ENCODE measurements at places on chromosomes 3 and 15.

DNA sequence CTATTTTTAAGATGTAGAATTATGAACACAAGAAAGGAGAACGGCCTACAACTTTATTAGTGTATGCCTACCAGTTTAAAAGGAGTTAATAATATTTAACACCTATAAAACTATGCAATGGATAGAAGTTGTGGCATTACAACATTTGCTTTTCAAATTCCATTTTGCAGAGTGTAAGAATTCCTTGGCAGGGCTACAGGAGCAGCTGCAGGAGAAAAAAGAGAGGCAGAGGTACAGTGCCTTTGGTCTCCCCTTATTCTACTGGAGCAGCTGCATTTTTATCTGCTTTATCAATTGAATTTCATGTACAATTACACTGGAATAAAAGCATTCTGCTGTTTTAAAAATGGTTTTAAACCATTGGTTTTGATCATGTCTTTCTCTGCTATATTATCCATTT is 145.7 kb upstream of the KCNH8 start:
- DNase-seq = no peak

GRCh38 chr3:123768480-123769355 is 115.4 kb downstream of the MYLK start:
- DNase-seq = no peak

GRCh38 chr15:64019764-64020163 is 26.5 kb downstream of the DAPK2 start:
- DNase-seq = no peak

GRCh38 chr3:61407397-61407796 is 154.0 kb upstream of the PTPRG start:
- DNase-seq = no peak

GRCh38 chr15:49678655-49679054 is 57.8 kb downstream of the DTWD1 start:
- no peak for DNase-seq

DNA sequence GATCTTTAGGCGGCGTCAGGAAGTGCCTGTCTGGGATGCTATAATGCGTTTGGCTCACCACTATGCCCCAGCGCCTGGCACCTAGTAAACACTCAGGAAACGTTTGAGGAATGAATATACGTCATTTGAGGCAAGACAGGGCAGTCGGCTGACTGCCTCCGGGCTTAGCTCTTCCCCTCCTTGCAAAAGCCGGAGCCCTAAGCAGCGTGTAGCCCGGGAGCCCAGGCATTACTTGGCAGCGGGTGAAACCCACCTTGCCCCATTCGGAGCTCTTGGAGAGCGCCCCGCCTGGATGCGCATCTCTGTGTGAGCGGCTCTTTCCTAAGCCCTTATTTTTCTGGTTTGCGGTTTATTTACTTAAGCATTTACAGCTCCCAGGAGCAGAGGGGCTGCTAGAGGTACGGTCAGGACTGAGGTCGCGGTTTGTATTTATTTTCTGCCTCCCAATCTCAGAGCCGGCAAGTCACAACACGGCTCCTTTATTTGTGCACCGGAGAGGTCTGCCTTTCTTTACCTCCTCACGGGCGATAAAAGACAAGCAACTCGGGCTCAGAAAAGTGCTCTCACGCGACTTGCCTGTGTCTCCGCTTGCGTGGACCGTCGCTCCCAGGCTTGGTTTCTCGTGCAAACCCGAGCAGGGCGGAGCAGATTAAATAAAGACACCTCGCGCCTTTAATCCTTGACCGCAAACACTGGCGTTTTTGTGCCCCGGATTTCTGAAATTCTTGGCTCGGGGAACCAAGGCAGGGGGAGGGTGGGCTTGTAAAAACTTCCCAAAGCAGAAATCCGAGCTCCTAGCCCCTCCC is 737 bp upstream of the ITPR1 start:
- peak; percentile 31 for DNase-seq

DNA sequence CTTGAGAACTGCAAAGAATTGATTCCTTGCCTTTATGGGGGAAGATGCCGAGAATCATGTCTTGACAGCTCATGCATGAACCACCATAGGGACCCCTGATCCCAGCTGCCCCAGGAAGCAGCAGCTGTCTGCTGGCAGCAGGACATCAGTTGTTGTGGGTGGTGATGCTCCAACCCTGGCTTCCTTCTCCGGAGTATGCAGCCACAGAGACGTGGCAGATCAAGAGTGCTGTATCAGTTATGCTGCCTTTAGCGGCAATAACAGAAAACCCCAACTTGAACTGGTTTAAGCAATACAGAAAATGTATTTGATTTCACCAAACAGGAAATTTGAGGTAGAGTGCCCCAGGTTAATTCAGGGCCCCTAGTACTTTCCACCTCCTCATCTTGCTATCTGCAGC is 92.2 kb upstream of the TNFAIP8L3 start:
- no peak for DNase-seq

DNA sequence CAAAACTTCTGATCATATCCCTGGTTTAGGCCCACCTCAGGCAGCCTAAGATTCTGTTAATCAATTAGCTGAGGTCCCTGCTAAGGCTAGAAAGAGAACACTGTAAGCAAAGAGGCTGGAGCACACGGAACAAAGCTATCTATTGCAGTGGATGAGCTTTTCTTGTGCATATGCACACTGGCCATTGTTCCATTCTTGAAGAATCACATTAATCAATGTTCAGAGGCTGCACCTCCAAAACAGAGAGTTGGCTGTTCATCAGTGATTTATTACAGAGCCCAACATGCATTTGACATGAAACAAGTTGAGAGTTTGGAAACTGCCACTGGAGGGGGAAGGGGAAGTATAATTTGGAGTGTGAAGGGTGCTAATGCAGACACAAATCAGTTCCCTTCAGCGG is 873.0 kb downstream of the ROBO1 start:
- DNase-seq = no peak

GRCh38 chr15:97168704-97169475 is 791.6 kb upstream of the ARRDC4 start:
- DNase-seq = no peak

DNA sequence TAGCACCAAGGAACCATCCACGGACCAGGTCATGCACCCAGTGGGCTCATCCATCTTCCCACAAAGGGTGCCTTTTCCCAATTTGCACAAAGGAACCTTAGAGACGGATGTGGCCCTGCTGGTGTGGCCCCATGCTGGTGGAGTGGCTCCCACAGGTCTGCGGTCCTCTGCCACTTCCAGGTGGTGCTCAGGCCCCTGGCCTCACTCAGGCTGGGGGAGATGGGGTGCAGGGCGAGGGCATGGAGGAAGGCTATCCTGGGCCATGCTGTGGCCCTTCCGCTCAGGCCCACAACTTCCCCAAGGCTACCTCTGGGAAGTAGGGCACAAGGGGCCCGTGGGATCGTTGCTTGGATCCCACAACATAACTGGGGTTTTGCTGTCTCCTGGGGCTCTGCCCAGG is 5.2 kb upstream of the SYNM start:
- no peak for DNase-seq

- DNase-seq = peak; percentile 91
Measured at GRCh38 chr3:52154135-52155094, at the start of gene POC1A. POC1A (minus strand) TSS chr3:52154423; CDS start chr3:52154372, 51 bp downstream.

GRCh38 chr3:72625602-72626337 is 222.5 kb downstream of the SHQ1 start:
- no peak for DNase-seq

DNA sequence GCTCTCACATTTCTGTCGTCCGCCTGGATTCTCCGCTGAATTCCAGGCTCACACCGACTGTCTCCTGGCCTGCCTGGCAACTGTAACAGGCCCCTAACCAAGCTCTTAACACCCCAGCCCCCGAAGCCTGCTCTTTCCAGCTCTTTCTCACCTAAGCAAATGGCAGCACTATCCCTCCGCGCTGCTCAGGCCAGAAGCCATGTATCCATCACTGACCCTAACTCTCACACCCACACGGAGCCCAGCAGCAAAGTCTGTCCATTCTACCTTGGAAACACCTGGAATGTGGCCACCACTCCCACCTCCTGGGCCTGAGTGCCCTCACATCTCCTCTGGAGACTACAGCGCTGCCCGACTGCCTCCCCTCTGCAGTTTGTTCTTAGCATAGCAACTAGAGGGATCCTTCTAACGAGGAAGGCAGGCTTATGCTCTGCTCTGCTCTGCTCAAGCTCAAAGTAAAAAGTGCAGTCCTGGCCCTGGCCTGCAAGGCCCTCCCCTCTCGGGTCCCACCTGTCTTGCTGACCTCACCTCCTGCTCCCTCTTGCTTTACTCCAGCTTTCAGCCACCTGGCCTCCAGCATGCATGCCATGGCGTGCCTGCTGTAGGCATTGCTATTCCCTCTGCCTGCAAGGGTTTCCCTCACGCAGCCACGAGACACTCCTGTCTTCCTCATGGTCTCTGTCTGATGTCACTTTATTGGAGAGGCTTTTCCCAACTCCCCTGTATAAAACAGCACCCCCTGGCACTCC is 27.2 kb downstream of the FEM1B start:
- DNase-seq = no peak

DNA sequence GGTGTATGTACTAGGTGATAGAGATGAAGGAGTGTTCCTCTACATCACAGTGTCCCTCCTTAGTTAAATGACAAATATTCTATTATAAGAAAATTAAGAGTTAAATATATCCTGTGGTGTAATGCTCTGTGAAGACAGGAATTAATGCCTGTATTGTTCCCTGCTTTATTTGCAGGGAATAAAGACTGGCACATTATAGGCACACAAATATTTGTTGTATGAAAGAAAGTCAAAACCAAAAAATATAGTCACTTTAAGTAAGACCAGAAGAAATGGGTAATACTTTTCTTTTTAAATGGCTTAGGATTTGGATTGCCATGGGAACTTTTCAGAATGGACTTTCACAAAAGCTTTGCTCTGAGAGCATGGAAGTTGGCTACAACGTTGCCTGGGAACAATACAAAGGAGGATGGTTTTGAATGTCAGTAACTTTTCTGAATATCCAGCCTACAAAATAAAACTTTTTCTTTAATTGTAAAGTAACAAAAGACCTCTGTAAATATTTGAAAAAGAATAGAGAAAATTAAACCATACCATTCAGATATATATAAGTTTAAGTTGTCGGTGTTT is 158.0 kb upstream of the P2RY1 start:
- no peak for DNase-seq

- no peak for DNase-seq
Measured at GRCh38 chr3:121834157-121834670, 646 bp downstream of the IQCB1 start.

GRCh38 chr3:45906681-45907407 is 20.5 kb downstream of the CCR9 start:
- DNase-seq = no peak

DNA sequence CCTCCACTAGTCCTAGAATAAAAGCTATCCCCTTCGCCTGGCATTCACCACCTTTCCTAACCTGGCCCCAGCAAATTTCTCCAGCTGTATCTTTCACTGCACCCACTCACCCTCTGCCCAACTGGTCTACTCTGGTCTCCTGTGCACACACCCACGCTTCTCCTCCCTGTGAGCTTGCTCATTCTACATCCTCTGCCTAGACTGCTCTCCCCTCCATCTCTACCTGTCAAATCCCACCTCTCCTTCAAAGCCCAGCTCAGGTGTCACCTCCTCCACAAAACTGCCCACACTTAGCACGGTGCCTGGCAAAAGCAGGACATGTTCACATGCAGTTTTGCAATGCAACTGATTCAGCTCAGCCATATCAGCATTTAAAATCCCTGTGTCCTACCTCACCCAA is 45.8 kb upstream of the NTRK3 start:
- no peak for DNase-seq

- no peak for DNase-seq
Measured at GRCh38 chr3:101828276-101828675, 21.0 kb upstream of the NFKBIZ start.

DNA sequence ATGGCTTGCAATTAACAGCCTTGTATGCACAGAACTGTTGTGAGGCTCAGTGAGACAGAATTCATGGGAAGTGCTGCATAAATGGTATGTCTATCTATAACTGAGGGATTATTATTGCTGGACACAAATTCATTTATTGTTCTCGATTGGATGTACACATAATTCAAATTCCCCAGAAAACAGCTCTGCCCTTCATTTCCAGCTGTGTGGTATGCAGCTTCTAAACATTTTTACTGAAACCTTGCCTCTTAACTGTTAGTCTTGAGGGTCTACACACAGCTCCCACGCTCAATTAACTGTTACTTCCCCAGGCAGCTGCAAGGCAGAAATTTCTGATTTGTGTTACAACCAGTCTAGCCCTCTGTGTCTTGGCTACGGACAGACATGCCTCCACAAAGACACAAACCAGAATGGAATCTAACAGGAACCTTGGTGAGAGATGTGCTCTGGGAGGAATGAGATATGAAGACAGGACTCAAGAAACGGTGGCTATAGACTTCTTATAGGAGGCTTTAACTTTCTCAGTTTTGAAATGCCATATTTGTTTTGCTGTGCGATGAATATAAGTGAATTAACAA is 139.7 kb upstream of the TBL1XR1 start:
- DNase-seq = no peak

DNA sequence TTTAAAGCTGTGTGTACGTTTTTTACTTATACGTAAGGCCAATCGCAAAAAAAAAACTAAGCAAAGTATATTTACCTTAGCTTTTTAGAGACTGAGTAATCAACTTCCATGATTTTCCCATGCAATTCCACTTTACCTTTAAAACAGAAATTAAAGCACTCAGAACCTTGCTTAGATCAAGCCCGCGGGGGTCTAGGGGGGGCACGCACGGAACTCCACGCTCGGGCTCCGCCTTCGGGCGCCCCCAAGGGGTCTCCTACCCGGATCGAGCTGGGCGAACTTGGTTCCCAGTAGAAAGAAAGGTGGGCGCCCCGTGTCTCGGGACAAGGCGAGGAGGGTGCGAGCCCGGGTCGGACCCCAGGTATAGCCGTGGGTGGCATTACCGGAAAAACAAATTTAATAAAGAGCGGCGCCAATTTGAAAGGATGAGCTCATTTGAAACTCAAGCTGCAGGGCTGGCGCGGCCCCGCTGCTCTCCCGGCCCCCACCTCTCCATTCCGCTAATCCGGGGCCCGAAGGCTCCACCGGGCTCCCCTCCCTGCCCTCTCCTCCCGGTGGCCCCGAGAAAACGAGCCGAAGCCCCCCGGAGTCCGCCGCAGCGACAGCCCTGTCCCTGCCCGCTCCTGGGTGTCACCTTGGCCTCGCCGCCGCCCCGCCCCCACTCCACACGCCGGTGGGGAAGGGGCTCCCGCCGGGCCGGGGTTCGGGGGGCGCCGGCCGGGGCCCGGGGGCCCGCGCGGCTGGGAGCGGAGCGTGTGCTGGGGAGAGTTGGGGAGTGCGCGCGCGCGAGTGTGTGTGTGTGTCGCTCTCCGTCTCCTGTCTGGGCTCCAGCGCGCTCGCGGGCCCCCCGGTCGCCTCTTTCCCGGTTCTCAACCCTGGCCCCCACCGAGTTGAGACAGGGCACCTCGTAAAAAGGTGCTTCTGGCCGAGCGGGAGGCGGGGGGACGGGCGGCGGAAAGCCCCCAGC is 1.5 kb downstream of the IGF2BP2 start:
- no peak for DNase-seq

GRCh38 chr3:129413687-129414506 is 14.5 kb downstream of the EFCAB12 start:
- DNase-seq = no peak

- DNase-seq = no peak
Measured at GRCh38 chr3:170724599-170725280, 138.9 kb upstream of the SLC7A14 start.

Measured in stimulated activated CD4-positive, alpha-beta T cell treated with anti-CD3 and anti-CD28 coated beads, Interleukin-12 subunit alpha, Interleukin-12 subunit beta, amount 100 ng/mL, for 24 hours (primary cell).